ENCODE measurements at places on chromosomes 7 and 10.

DNA sequence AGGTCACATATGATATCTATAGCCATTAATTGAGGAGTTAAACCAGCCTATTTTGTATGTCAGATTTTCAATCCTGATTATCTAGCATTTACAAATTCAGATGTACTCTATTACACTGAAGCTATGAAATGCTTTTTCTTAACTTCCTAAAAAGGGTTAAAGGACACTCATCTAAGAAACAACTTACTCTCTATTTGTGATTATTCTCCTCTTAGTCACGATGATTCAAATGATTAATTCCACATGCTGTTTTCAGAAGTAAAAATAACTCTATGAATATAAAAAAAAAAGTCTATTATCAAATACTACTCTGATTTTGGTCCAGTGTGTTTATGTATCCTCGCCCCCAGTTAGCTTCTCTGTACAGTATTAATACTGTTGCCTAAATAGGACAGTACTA, 1199.9 kb downstream of the GATA3 start:
- no peak for DNase-seq

DNA sequence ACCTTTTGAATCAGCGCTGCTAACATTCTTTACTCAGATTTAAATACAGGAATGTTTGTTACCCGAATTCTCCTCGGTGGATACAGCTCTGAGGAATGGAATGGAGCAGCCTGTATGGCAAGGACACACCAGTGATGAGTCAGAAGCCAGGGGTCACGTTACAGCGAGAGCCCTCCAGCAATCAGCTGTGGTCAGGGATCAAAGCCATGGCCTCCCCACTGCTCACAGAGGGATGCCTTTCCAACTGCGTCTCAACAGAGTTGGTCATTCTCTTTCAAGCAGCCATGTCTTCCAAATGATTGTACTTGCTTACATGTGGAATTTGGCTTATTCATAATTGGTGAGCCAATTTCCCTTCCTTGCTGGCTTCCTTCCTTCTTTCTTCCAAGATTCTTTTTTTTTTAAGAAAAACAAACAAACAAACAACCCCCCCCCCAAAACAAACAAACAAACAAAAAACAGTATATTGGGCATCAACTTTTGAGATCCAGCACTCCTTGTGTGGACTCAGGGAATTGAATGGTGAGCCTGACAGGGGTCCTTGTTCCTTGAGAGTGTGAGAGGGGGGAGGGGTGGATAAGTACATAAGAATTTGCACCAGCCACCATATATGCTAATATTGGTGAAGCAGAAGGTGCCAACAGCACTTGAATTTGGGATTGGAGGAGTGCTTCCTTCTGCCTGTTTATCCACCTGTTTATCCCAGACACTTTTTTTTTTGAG, 100.2 kb downstream of the ATXN7L1 start:
- peak; percentile 92 for DNase-seq

- no peak for DNase-seq
These were observed 36.8 kb downstream of the COL28A1 start for GRCh38 chr7:7498856-7499255.

DNA sequence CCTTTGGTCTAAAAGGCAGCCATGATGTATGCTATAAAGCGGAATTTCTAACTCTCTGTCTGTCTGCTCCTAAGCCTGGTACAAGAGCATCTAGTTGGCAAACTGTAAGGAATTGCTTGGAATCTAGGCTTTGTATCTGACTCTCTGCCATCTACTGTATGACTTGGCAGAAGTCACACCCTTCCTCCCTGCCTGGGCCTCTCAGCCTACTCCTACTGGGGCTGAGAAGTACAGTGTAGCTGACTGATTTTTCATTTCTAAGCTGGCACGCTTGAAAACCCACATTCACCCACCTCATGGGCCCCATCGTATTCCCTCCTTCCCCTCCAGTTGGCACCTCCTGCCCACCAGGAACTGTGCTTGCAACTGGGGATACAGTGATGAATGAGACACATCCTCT, 435.2 kb downstream of the PLXNA4 start:
- no peak for DNase-seq

GRCh38 chr7:87356448-87356847, 11.0 kb downstream of the CROT start:
- DNase-seq = no peak

- no peak for DNase-seq
These were observed 575.7 kb downstream of the PTPRN2 start for GRCh38 chr7:158011941-158012340.

GRCh38 chr7:99001482-99002147, 123.3 kb downstream of the TRRAP start:
- DNase-seq = peak; percentile 23

DNA sequence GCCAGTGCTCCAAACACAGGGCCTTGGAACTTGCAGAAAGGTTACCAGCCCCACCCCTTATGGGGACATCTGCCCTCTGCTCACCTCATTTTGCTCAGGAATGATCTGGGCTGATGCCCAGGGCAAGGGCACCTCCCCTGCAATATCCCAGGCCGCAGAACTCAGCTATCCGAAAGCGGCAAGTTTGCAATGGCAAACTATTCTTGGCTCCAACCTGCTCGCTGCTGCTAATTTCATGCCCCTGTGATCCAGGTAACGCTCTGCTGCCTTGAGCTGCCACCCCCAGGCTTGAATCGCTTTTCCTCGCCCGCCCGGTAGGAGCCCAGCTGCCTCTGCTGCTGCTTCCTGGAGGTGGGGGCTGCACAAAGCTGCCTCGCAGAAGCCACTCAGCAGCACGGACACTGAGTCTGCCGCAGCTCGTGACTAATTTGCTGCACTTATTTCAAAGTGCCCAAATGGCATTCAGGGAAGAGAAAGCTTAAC, 18.2 kb downstream of the SLC29A3 start:
- DNase-seq = no peak

GRCh38 chr10:62689712-62690111, 114.8 kb upstream of the ADO start:
- DNase-seq = no peak

- no peak for DNase-seq
These were observed 37.7 kb downstream of the ATXN7L1 start for GRCh38 chr7:105838627-105839231.

- no peak for DNase-seq
These were observed 70.5 kb downstream of the AHR start for GRCh38 chr7:17368856-17369524.

GRCh38 chr7:142796001-142796500, 25.3 kb downstream of the PRSS2 start:
- DNase-seq = no peak

DNA sequence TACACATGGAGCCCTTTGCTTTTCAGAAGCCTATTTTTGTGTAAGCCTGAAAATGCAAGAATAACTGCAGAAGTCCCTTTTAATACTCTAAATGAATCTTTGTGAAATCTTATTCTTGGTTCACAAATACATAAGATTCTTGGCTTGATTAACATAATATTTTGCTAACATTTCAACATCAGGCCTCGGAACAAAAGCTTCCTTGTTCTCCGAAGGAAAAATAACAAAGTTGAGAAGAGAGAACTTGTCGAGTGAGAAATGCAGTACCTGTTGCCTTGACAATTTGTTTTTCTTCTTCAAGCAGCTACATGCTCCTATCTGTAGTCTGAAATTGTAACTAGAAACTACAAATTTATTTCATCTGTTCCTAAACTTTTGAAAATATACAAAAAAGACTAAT, 8.5 kb downstream of the NT5C2 start:
- no peak for DNase-seq

GRCh38 chr10:121540732-121541395, 57.4 kb downstream of the FGFR2 start:
- no peak for DNase-seq

GRCh38 chr10:92572362-92573090, 1.4 kb downstream of the IDE start:
- no peak for DNase-seq

DNA sequence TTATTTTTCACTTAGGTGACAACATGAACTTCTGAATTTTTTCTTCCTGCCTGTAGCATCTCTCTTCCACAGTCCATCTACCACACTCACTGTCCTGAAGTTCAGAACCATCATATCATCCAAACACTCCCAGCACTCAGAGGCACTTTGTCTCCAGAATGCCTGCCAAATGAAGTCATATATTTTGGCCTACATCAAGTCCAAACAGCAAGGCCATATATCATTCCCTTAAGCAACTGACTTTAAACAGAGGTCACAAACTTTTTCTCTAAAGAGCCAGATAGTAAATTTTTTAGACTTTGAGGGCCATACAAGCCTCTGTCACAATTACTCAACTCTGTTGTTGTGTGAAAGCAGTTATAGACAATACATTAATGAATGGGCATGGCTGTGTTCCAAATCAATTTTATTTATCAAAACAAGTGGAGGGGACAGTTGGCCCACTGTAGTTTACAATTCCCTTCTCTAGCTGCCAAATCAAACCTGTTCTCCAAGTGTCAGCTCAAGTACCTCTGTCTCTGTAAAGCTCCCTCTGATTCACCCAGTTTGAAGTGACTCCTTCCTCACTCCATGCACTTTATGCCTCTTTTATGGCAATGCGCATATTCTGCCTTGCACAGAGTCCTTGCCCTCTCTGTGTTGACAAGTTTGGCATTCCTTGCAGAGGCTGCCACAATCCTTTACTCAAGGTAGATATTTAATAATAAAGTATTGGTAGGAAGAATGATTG, 305.7 kb downstream of the FZD1 start:
- DNase-seq = no peak

GRCh38 chr10:77104459-77104980, 533.1 kb downstream of the KCNMA1 start:
- DNase-seq = peak; percentile 86

DNA sequence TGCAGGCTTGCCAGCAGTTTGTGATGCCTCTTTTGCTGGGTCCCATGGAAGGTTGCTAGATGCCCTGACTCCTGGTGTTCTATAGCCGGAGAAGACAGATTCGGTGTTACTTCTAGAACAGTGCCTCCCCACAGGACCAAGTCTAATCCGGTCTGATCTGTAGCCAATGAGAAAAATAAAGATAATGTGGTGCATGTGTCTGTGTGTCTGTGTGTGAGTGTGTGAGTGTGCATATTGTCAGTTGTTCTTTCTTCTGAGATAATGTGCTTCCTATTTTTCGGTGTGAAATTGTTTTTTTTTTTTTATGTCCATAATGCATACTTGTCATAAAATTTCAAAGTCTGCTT, 29.7 kb upstream of the ZNRF2 start:
- DNase-seq = no peak

DNA sequence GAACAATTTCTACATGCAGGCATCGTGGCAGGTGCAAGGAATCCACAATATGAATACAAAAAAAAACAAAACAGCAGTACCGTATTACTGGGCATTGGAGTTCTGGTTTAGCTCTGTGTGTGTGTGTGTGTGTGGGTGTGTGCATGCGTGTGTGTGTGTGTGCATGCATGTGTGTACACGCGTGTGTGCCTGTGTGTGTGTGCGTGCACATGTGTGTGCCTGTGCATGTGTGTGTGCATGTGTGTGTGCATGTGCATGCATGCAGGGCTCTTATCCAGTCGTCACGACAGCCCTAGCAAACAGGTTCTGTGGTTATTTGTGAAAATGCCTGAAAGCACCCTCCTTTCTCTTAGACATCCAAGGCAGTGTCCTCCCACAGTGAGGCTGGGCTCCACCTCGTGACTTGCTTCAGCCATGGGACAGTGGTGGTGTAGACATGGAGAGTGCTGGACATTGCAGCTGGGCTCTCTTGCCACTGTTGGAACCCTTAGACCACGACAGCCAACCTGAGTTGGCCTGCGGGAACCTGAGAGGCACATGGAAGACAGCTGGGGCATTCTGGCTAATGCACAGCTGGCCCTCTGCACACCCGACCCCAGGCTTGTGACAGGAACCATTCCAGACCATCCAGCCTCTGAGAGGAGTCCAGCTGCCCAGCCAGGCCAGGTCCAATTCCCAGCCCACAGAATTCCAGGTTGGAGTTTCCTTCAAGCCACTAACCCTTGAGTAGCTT, 173.4 kb upstream of the SHH start:
- no peak for DNase-seq

DNA sequence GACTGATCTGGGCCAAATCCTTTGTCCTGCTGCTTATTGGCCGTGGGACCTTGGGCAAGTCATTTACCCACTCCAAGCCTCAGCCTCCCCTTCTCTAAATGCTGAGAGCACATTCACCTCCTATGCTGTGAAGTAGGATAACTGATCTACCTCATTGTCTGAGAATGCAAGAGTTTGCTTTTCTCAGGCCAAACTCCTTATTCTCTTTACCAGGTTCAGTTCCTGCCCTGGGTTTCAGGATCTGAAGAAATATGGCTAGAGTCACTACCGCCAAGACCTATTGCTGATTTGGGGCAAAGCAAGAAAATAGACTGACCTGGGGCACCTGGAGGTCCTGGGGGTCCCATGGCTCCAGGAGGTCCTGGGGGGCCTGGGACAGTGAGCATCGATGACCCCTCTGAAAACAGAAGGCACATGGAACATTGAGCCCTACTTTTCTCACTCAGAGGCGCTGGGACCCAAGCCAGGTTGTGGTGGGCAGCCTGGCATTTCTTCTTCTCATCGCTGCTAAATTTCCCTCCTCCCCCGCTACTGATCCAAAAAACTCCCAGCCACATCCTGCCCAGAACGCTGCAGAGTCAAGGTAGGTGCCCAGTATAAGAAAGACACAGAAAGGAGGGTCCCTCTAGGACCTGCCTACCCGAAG, 42.4 kb downstream of the COL17A1 start:
- no peak for DNase-seq

GRCh38 chr7:157412021-157412443, 75.2 kb downstream of the DNAJB6 start:
- no peak for DNase-seq

GRCh38 chr10:65501259-65501658, 1424.6 kb upstream of the LRRTM3 start:
- no peak for DNase-seq

DNA sequence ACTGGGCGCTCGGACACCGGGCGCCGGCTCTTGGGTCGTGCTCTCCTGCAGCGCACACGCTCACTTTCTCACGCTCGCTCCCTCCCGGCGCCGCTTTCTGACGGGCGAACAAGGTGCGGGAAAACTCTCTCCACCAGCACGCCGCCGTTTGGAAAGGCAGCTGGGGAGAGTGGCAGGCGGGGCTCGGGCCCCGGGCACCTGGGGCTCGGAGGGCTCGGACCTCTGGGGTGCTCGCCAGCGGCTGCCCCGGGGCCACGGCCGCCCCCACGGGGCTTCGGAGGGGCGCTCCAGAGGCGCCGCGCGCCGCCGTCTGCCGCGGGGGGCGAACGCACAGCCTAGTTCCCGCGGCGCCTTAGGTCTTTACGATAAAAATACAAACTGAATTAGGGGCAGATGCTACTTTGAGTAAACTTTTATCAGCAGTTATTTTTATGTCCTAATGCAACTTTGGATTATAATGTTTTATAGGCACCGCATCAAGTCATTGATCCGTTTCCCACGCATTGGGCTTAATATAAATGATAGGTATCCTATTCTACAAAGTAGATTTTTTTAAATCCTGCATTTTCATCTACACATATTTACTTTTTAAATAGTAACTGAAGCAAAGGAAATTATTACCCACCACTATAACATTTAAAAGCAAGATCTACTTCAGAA, 535 bp upstream of the EPC1 start:
- no peak for DNase-seq

GRCh38 chr7:138957753-138958390, 23.3 kb downstream of the KIAA1549 start:
- no peak for DNase-seq
